ENCODE measurements at places on chromosomes 4 and X. TPM values are rescaled to one million over a fixed set of nuclear protein-coding genes. Genes with fewer than 3 reads are reported as not detected.

The CXCL11 gene
- not detected for total RNA-seq

The DIPK2B gene
- not detected for total RNA-seq

The GASK1B gene
- 3.9 TPM for total RNA-seq

The ZDHHC15 gene
- total RNA-seq, result 0.15 TPM

The BMPR1B gene
- total RNA-seq, result under 0.01 TPM

The CPZ gene
- 0.74 TPM for total RNA-seq

The ABCG2 gene
- total RNA-seq, result 0.67 TPM

The STK26 gene
- total RNA-seq, result 5.9 TPM

The HSD17B13 gene
- total RNA-seq, result under 0.01 TPM

The TRIML2 gene
- not detected for total RNA-seq

The CRLF2 gene
- total RNA-seq, result not detected

The EFHC2 gene
- total RNA-seq, result 1.5 TPM
